ENCODE measurements at places on chromosomes 5 and 9.

- DNase-seq = no peak
Observed at GRCh38 chr5:174937201-174938123, 213.1 kb downstream of the MSX2 start.

DNA sequence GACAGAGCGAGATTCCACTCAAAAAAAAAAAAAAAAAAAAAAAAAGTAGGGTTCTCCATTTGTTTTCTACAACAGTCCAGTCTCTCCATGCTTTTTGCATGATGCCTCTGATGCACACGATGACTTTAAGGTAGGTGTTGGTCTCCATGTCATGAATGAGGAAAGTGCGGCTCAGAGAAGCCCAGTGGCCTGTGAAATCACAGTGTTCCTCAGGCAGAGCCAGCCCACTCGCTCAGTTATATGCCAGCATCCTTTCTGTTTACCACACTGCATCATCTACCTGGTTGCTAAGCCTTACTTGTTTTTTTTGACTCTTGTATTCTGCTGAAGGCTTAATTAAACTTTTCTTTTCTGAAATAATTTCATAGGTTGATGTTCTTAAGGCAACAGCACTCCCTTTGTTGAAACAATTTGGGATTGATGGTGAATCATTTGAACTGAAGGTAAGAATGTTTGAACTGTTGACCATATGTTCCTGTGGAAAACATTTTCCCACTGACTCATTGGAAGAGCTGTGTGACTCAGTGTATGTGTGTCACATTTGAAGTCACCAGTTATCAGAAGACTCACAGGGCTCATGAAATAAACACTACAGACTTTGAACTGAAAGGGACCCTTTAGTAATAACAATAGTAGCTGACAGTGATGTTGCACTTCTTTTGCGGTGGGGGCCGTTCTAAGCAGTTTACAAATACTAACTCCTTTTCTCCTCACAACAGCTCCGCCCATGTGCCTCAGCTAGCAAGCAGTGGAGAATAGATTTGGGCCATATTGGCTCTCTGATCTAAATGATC lies 40.2 kb downstream of the RCL1 start:
- DNase-seq = no peak

GRCh38 chr9:20255052-20255451 lies 367.2 kb downstream of the MLLT3 start:
- DNase-seq = no peak

DNA sequence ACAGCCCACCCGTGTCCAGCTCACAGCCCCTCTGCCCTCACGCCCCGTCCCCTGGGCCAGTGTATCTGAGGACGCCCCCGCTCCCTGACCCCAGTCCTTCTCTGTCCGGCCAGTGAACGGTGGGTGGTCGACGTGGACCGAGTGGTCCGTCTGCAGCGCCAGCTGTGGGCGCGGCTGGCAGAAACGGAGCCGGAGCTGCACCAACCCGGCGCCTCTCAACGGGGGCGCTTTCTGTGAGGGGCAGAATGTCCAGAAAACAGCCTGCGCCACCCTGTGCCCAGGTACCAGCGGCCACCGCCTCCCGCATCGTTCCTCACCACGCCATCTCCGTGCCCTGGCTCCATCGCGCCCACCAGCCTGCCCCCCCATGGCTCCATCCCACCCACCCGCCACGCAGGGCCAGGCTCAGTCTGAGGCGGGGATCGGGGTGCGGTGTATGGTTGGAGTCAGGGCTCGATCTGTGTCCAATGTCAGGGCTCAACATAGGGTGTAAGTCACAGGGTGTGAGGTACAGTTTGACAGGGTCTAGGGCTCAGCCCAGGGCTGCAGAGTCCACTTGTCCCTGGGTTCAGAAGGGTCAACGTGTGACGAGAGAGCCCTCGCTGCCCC lies 29.5 kb downstream of the HK3 start:
- no peak for DNase-seq

GRCh38 chr5:124726631-124727362 lies 19.6 kb downstream of the ZNF608 start:
- no peak for DNase-seq

DNA sequence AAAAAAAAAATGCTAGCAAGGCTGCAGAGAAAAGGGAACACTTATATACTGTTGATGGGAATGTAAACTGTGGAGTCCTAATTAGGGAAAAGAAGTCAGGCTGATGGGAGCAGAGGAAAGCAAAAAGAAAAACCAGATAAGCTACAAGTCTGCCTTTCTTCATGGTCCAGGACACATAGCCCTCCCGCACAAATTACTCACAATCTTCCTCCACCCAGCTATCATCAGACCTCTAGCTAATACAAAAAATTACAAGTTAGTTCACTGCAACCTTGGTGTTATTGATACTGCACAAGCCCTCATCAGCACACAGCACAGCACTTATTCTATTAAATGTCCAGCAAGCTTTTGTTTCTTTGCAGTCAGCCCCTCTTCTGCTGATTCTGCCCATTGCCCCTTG lies 186.0 kb upstream of the ADRA1B start:
- no peak for DNase-seq

DNA sequence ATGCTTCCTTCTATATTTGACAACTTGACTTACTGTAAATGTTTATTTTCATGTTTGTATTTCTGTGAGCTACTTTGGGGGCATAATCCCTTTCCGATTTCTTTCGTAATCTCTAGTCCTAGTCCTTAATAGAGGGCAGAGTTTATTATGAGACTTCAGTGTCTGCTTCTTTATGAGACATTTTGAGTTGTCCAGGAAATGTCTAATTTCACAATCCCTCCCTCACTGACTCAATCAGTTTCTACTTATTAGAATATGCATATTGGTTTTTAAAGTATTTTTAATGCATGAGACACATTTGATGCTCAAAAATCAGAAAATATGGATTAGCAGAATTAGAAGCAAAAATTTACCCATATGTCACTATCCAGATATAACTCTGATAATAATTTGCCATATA lies 160.9 kb downstream of the FOCAD start:
- DNase-seq = no peak

DNA sequence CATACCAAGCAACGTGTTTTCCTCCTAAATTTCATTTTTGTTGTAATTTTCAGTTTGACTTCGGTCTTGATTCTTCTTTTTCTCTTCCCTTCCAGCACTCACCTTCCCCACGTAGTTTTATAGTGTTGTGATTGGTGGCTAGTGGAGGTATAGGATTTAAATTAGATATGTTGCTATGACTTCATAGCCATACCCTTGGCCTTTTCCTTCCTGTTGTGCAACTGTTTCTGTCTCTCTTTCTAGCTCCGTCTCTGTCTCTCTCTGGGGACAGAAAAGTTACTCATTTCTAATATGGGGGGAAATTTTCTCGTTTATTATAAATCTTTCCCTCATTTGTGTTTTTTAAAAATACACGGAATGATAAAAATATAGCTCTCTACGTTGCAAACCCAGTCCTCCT lies 20.6 kb upstream of the C5orf24 start:
- no peak for DNase-seq

GRCh38 chr5:164581889-164582288 lies 1076.5 kb downstream of the MAT2B start:
- DNase-seq = no peak

- DNase-seq = no peak
Observed at GRCh38 chr5:65276178-65276890, 205.4 kb downstream of the ADAMTS6 start.

- no peak for DNase-seq
Observed at GRCh38 chr9:88794100-88794499, 197.2 kb upstream of the S1PR3 start.

GRCh38 chr9:10548348-10548747 lies 64.5 kb downstream of the PTPRD start:
- no peak for DNase-seq

GRCh38 chr5:112737070-112737462 lies 619 bp upstream of the APC start:
- no peak for DNase-seq

- no peak for DNase-seq
Observed at GRCh38 chr5:145937432-145938250, 1.3 kb downstream of the SH3RF2 start.

All from CD4-positive, alpha-beta T cell treated with Interleukin-21 for 1 hour (primary cell).